ENCODE measurements at places on chromosomes 16 and 17.

GRCh38 chr17:17648762-17649161 lies 32.5 kb upstream of the RAI1 start:
- no peak for DNase-seq

DNA sequence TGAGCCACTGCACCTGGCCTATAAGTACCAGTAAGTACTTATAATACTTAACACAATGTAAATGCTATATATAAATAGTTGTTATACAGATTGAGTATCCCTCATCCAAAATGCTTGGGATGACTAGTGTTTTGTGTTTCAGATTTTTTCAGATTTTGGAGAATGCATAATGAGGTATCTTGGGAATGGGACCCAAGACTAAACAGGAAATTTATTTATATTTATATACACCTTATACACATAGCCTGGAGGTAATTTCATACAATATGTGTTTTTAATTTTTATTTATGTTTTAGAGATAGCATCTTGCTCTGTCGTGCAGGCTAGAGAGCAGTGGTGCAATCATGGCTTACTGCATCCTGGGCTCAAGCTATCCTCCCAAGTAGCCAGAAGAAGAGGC lies 9.8 kb upstream of the GCSH start:
- no peak for DNase-seq

GRCh38 chr17:1643293-1643998 lies 2.1 kb downstream of the SCARF1 start:
- no peak for DNase-seq

- no peak for DNase-seq
Measured at GRCh38 chr16:26526633-26527032, 540.1 kb upstream of the C16orf82 start.

- no peak for DNase-seq
Measured at GRCh38 chr17:77125432-77125901, 15.3 kb upstream of the SEC14L1 start.

DNA sequence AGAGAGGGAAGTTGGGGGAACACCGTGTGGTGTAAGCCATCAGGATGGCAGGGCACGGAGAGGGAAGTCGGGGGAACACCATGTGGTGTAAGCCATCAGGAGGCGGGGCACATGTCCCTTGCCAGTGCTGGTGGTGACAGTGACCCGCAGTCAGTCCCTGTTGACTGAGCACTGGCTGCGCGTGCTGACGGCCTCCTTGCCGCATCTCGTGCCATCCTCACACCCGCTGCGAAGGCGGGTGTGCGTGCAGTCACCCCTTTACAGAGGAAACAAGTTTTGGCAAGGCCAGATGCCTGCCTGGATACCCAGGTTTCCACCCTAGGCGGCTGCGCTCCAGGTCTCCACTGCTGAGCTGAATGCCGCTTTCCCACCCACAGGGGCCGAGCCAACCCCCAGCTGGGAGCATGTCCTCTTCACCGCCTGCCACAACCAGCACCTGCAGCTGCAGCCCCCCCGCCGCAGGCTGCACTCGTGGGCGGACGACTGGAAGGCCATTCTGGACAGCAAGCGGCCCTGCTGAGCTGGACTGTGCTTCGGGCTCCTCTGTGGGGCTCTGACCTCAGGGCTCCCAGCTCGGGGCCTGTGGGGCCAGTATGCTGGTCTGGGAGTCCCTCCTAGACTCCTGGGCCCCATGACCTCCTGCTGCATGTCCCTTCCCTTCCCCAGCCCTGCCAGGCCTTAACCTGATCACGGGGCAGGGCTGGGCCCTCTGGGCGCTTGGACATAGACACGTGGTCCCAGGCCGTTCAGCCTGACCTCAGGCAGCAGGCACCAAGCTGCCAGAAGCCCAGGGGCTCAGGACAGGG lies 43.5 kb downstream of the NT5M start:
- DNase-seq = no peak

DNA sequence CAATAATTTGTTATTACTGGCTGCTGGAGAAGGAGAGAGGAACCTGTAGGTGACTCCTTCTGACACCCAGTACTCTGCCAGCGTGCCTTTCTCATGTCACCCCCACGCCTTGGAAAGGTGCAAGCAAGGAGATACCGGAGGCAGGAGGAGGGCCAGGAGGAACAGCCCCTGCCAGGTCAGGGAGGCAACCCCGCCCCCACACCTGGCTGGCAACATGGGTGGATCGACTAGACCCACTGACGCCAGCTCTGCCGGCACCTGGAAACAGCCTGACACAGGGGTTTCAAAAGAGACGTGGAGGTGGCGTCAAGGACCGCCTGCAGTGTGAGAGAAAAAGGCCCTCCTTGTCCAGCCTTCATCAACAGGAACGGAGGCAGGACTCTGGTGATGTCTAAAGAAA lies 62.3 kb downstream of the CYB5B start:
- DNase-seq = no peak

DNA sequence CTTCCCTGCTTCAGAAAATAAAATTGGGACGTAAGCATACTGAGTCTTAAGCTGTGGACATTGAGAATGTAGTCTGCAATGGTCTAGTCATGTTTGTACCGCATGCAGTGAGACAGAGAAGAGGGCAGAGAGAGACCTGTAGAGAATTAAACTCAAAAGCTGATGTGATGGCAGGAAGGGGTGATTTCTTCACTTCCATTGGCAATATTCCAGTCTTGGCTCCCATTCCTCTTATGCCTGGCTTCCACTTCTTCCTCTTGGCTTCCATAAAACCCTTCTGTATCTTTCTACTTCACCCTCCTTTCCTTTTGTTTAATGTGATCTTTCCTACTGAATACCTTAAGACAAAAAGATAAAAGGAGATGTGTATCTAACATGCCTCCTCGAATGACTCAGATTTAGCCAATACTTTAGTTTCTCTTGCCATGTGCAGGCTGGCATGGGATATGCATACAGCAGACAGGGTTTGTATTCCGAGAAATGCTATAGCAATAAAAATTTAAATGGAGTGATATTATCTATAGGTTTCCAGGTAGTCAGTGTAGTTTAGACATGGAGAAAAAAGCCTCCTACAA lies 423.1 kb upstream of the DYNLRB2 start:
- no peak for DNase-seq

DNA sequence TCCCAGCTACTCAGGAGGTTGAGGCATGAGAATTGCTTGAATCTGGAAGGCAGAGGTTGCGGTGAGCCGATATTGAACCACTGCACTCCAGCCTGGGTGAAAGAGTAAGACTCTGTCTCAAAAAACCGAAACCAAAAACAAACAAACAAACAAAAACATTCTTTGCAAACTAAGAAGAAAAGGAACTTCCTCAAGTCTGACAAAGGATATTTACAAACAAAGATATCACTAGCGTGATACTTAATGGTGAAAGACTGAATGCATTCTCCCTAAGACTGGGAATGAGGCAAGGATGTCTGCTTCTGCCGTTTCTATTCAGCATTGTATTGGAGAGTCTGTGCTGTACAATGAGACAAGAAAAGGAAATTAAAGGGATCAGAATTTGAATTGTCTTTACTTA lies 10.5 kb upstream of the MPO start:
- DNase-seq = no peak

- no peak for DNase-seq
Measured at GRCh38 chr16:3388325-3388724, 12.5 kb downstream of the ZSCAN32 start.
